ENCODE measurements at places on chromosomes 5 and 9.

DNA sequence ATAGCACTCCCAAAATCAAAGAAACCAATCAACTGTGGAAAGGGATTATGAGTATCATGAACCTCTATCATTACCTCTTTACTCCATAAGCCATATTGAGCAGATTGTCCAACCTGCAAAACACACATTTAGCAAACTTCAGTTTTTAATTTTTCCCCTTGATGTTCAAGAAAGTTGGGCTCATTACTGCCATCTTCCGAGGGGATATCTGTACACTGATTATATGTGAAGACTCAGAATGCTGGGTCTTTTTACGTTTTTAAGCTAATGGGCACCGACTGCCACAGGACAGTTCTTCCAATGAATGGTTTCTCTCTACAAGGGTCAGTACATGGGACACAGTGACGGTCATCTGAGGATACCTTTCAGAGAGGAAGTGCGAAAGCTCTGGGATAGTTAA is 132.7 kb downstream of the ELAVL2 start:
- no peak for DNase-seq

DNA sequence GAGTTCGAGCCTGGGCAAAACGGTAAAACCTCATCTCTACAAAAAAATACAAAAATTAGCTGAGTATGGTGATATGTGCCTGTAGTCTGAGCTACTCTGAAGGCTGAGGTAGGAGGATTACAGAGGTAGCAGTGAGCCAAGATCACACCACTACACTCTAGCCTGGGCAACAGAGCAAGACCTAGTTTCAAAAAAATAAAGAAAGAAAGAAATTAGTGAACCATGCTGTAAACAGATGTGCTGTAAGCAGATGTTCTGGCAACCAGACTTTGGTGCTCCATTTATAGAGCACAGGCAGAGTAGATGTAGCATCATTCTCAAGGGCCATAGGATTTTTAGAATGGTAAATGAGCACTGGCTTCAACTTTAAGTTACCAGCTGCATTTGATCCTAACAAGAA is 115.4 kb downstream of the ST8SIA4 start:
- DNase-seq = no peak

DNA sequence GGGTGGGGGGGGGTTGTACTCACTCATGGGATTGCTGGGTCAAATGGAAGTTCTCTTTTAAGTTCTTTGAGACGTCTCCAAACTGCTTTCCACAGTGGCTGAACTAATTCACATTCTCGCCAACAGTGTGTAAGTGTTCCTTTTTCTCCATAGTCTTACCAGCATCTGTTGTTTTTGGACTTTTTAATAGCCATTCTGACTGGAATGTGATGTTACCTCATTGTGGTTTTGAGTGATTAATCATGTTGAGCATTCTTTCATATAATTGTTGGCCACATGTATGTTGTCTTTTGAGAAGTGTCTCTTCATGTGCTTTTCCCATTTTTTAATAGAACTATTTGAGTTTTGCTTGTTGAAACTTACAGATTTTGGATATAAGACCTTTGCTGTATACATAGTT is 94.9 kb upstream of the PLPPR1 start:
- DNase-seq = no peak

GRCh38 chr5:170248172-170248930 is 15.6 kb downstream of the C5orf58 start:
- no peak for DNase-seq

DNA sequence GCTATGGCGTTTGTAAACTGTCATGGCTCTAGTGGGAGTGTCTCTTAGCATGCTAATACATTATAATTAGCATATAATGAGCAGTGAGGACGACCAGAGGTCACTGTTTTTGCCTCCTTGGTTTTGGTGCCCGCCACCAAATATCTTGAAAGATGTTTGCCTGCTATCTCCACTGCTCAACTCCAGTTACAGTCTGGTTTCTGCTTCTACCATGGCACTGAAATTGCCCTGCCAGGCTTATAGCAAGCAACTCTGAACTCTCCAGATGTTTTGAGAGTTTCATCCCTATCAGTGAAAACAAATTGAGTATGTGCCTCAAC is 122.1 kb upstream of the SPRY4 start:
- no peak for DNase-seq

DNA sequence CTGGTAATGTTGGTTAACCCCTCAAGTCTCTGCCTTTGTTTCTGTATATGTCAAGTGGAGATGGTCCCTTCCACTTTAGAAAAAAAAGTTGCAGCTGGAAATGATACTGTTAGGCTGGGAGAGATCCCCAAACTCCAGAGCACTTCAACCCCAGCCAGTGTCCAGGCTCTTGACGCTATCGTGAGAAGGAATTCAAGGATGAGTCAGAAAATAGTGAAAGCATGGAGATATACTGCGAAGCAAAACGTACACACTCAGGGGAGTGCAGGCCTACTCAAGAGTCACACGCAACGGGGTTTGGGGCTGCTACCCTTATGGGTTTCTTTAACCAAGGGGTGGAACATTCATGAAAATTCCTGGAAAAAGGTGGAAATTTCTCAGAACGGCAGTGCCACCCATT is 24.9 kb downstream of the KCNV2 start:
- DNase-seq = no peak

GRCh38 chr5:39876146-39876545 is 451.4 kb upstream of the DAB2 start:
- DNase-seq = no peak

- no peak for DNase-seq
These were observed 37.5 kb upstream of the PTGS1 start for GRCh38 chr9:122333169-122333808.

DNA sequence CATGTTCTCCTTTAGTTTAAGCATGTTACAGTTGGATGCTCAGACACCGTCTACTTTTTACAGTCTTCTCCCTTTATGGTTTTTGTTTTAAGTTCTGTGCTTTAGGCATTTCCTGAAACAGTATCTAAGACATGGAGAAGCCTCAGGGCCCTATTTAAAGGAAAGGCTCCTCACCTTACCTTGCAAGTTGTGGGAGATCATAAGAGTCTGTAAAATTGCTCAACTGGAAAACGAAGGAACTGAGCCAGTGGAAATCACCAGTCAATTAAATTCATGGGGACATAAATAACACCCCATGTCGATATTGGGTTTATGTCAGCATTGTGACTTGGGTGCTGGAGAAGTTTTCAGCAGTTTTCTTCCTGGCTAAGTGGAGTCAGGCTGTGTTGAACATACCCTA is 239.2 kb downstream of the KIF4B start:
- no peak for DNase-seq

GRCh38 chr9:113675475-113675941 is 200.6 kb upstream of the ZNF618 start:
- peak; percentile 36 for DNase-seq

DNA sequence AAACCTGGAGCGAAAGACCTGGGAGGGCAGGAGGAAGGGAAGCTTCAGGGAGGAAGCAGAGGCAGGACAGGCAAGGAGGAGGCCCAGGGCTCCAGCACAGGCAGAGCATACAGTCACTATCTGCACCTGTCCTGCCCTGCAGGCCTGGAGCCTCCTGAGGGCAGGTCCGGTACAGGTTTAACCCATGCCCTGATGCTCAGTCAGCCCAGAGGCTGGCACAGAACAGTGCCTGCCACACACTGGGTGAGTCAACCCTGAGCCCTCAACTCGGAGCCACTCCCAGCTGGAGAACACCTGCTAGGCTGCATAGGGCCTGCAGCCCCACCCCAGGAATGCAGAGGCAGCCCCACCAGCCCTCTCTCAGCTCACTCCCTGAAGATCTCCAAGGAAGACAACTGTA is 161.5 kb upstream of the PHYKPL start:
- no peak for DNase-seq

DNA sequence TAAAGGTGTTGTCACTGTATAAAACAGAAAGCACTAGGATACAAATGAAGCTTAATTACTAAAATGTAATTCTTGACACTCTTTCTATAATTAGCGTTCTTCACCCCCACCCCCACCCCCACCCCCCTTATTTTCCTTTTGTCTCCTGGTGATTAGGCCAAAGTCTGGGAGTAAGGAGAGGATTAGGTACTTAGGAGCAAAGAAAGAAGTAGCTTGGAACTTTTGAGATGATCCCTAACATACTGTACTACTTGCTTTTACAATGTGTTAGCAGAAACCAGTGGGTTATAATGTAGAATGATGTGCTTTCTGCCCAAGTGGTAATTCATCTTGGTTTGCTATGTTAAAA is 43.8 kb downstream of the NDFIP1 start:
- no peak for DNase-seq

- no peak for DNase-seq
These were observed 31.8 kb downstream of the DNAI1 start for GRCh38 chr9:34490360-34490759.

GRCh38 chr5:54624805-54625568 is 107.4 kb downstream of the SNX18 start:
- no peak for DNase-seq

DNA sequence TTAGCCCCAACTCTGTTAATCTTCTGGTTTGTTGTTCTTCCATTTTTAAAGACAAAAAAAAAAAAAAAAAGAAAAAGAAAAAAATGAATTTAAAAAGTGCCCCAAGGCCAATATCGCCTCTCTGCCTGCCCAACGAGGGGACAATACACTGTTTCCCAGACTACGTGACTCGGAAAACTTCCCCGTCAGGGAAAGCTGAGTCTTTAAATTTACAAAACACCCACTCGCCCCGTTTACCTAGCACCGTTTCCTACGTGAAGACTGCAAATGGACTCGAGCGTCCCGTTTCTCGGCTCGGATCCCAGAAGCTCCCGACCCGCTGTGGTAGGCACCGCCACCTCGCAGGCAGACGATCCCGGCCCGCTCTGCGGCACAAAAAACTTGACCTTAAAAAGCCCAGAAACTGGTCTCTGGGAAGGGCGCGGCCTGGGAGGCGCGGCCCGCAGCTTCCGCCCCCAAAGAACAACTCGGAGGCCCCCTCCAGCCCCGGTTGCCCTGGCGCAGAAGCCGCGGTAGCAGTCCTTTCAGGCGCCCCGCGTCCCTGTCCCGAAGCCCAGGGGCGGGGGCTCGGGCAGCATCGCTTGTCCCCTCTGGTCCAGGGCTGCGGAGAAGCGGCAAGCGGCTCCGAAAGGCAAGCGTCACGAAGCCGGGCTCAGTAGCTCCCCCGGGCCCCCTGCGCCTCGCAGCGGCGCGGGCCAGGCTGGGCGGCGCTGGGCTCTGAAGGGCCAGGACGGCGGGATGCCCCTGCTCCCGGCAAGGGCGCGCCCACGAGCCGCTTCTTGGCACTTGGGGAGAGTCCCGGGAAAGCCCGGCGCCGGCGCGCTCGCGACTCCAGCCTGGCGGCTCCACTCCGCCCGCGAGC is at the start of gene GCNT4:
GCNT4 (minus strand) TSS at position 367 of the 862 bp plus-strand sequence. CDS start 22,521 bp downstream, outside the sequence.
- DNase-seq = no peak

DNA sequence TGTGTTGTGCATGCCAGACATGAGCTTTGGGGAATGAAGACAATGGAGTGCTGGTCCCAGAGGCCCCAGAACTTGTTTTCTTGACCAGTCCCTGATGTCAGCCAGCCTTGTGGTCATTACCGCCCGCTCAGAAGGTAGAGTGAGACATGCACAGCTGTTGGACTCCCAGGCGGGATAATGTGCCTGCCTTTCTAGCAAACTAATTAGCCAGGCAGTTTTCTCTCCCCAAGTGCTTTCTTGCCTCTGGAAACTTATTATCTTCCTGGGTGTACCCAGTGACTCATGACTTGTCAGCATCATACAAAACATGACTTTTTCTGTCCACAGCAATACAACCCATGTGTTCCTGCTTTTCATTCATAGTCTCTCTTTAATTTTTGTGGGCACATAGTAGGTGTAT is 131.1 kb downstream of the RMI1 start:
- DNase-seq = no peak

- no peak for DNase-seq
These were observed 347.6 kb downstream of the EBF1 start for GRCh38 chr5:158751961-158752655.

- no peak for DNase-seq
These were observed 471.0 kb downstream of the KDM4C start for GRCh38 chr9:7228726-7229125.

DNA sequence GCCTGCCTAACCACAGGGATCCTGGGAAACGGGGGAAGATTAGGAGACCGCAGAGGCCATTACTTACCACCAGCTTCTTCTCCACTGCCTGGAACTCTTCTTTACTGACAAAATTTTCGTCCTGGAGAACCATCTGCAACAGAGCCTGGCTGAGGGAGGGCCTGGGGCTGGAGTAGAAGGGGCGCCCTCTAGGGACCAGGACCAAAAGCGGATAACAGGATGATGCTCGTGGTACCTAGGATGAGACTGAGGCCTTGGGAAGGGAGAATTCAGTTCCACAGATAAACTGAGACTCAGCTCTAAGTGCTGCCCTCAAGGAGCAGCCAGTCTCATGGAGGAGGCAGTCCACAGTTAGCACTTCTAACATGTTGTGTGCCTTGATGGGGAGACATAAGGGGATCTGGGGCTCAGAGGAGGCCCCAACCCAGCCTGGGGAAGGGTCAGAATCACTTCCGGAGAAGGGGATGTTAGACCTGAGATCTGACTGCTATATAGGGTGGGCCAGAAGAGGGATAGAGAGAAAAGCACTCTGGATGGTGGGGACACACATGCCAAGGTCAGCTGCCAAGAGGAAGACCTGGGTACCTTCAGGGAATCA is 1.2 kb downstream of the SPATA24 start:
- no peak for DNase-seq

DNA sequence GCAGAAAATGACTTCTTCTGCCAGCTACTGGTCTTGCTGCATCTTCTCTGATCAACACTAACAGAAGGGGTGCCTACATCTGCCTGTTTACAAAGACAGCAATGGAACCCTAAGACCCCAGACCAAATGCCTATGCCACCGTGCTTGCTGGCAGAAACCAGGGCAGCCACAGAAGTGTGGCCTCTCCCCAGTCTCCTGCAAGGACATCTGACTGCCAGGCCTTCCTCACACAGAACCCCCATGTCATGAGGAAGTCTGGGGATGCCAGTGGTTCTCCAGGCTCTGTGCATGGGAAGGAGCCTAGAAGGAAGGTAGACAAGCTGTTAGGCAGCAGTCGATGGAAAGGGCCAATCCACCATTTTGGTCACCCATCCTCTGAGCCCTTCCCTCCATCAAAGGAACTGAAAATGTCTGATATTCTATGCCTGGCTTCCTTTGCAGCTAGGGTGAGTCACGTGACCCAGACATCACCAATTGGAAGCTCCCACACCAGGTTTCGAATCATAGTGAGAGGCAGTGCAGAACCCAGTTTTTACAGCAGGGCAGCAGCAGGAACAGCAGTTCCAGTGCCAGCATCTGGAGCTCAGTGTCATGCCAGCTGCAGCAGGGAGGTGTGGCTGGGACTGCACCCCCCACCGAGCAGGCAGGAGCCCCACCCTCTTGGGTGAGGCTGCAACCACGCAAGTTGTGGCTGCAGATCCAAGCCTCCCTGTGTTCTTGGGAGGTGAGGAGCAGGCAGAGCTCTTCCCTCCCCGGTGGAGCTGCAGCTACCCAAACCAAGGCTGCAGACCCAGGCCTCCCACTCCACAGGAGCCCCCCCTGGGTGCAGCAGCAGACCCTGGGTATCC is 123.4 kb downstream of the OLFM1 start:
- DNase-seq = no peak

- no peak for DNase-seq
These were observed 815.8 kb downstream of the EFNA5 start for GRCh38 chr5:106854922-106855321.

DNA sequence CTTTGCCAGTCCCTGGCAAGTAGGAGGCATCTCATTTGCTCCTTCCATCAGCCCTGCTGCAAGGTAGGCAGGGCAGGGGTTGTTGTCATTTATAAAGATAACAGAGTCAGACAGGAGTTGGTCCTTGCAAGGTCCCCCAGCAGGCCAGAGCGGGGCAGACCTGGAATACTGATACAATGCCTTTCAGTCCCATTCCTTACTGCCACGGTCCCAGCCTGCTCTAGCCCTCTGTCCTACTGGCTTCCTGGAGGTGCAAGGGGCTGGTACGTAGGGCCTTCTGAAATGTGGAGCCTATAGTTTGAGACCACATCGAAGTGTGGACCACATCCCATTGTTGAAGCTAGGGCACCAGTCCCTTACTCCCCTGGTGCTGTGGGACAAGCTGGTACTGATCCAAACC is 42.8 kb upstream of the PITX1 start:
- DNase-seq = no peak

Measured in omental fat pad (tissue), 4 donors.